ENCODE measurements at places on chromosomes 13 and 19.
A peak's percentile ranks its signal among the peaks of the same experiment; 100 is the strongest.

GRCh38 chr13:39148513-39148961 lies 110.3 kb downstream of the NHLRC3 start:
- DNase-seq: no peak

GRCh38 chr19:18898081-18898606 lies 2.2 kb upstream of the CERS1 start:
- DNase-seq: no peak

DNA sequence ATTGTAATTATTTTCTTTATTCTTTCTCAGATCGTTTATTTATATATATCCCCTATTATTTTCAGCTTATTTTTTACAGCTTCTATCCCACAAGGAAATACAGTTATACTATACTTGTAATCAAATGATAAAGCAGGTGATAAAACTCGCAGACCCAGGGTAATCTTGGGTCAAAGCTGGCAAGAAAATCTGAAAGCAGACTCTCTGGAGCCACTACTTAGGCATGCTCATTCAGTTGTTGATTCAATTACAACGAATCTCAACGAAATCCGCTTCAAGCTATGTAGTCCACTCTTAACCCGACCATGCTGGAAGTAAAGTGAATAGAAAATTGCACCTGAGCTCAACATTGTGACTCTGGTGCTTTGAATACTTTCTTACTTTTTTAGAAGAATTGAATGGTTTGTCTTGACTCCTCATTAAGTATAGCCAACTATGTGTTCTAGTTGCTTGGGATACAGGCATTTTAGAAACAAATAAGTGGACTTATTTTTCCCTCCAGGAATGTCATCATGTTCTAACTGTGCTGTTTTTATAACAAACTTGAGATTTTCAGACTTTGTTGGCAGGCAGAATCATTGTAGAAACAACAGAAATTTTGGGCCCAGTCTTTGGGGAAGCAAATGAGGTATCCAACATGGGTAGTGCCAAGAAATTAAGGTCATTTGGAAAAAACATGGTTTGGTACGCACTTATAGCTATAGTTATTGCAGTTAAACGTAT lies 21.4 kb downstream of the ESD start:
- DNase-seq: no peak

GRCh38 chr13:110605132-110605531 lies 10.2 kb upstream of the NAXD start:
- no peak for DNase-seq

DNA sequence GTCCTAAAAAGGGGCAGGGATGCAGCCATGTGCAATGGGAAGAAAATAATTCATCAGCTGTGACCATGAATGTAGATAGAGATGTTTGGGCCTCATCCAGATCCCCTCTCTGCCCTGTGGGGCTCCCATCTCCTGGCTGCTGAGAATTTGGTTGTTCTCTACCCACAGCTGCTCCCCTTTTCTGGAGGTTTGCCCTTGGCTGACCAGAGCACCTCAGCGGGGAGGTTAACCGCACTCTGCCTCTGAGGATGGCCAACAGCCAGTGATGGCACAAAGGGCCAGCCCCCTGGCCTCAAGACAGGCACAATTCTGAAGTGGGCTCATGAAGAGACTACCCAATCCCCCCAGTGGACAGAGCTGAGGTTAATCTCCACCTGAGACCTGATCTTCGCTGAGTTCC lies 61.5 kb upstream of the SERP2 start:
- no peak for DNase-seq

- DNase-seq: no peak
Observed at GRCh38 chr13:82934000-82934399, 948.3 kb downstream of the SLITRK1 start.

- DNase-seq: no peak
Observed at GRCh38 chr19:45347570-45348366, 7.2 kb downstream of the KLC3 start.

GRCh38 chr19:1387684-1388636 lies 4.3 kb downstream of the NDUFS7 start:
- no peak for DNase-seq

GRCh38 chr13:39385154-39385553 lies 217.8 kb downstream of the LHFPL6 start:
- no peak for DNase-seq

DNA sequence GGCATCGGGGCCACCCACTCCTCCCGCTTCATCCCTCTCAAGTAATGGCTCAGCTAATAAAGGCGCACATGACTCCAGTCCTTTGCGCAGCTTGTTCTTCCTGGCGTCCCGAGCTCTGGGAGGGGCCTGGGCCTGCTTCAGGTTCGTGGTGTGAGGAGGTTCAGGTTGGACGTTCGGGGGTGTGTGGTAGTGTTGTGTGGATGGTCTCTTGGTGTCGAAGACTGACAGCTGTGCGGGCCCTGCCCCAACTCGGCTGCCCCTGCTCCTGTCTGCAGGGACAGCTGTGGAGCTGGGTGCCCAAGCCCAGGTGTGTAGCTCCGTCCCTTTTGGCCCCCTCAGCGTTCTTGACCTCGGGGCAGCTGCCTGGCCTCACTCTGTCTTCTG lies 2.2 kb downstream of the RPS15 start:
- DNase-seq: no peak

DNA sequence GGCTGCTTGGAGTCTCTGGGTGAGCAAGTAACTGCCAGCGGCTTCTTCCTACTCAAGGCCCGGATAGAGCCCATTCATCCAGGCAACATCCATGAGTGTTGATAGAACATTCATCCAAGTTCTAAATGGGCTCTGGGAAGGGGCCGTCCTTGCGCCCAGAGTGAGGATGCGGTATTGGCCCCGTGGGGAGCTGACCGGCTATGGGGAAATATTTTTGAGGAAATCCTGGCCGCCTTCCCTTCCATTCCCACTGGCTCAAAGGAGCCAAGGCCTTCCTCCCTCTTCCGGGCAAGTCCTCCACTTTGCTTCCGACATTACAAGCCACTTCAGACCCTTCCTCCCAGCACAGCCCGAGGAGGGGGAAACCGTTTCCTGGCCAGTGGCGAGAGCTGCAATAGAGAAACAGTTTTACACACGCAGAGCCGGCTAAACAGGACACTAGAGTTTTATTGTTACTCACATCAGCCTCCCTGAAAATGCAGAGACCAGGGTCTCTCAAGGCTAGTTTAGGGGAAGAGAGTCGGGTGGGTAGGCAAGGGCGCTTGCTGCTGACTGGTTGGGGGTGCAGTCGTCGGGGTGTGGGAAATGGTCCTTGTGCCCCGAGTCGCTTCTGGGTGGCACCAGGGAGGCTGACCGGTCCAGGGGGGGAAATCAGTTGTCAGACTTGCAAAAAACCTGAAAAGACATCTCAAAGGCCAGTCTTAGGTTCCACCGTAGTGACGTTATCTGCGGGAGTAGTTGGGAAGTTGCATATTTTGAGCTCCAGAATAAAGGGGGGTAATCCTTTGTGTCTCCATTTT lies 37.5 kb downstream of the C13orf46 start:
- DNase-seq: no peak

DNA sequence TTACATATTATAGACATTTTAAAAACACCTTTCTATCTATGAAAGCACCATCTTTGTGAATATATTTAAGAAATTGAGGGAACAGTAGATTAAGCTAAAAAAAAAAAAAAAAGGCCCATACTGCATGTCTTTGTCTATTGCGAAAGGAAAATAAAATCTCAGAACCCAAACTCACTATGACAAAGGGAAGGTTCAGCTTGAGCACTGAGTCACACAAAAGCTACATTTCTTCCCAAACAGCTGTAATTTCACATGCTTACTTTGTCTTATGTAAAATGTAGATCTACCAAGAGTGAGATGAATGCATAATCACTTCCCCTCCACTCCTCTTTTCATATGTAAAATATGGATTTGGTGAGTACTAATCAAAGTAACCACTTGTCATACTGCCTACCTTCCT lies 640.1 kb upstream of the KLF12 start:
- no peak for DNase-seq

DNA sequence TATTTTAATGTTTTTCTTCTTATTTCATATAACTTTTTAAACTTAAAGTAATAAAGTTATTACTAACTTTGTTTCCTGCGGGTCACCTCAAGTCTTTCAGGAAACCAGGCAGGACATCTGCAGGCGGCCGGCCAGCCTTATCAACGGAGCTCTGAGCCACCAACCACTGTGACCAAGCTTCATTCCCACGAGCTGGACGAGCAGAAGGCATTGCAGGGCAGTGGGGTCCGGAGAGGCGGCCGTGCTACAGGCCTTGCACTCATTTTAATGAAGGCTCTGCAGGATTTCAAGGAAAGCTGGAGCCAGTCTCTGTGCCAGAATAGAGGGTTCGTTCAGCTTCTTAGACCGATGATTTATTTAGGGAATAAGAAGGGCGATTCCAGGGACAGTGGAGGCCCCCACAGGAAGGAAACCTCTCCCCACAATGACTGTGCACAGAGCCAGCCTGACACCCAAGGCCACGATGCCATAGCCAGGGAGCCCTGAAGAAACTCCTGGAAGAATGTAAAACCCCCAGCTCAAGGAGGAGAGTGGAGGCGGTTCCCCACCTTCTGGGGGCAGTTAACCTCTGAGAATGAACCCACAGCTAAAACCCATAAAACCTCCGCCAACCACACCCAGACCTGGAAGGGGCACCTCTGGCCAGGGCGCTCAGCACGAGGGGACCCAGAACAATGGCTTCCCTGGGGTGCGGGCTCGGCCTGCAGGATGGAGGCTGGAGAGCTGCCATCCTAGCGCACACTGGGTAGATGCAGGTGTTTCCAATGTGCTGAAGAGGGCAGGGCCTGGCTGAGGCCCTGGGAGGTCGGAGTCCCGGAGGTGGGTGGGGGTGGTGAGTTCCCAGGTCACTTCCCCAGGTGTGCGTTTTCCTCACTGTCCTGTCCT lies 75.0 kb downstream of the RASA3 start:
- DNase-seq: no peak

GRCh38 chr19:18541992-18542940 lies 1.1 kb downstream of the FKBP8 start:
- no peak for DNase-seq

- DNase-seq: no peak
Observed at GRCh38 chr19:49393881-49394280, 5.8 kb downstream of the KASH5 start.

DNA sequence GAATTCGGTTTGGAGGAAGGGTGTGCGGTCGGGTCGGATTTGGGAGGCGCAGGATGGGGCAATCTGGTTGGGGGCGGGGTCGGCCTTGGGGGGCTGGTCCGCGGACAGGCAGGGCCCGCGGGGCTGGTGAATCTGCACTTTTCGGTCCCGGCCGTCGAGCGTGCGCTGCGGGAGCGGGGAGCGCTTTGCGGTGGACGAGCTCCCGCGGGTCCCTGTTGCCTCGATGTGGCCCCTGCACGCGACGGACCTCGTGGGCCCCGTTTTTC lies 11.9 kb downstream of the PEAK3 start:
- DNase-seq: no peak

GRCh38 chr13:35888457-35888883 lies 242.7 kb downstream of the DCLK1 start:
- DNase-seq: peak; percentile 85

DNA sequence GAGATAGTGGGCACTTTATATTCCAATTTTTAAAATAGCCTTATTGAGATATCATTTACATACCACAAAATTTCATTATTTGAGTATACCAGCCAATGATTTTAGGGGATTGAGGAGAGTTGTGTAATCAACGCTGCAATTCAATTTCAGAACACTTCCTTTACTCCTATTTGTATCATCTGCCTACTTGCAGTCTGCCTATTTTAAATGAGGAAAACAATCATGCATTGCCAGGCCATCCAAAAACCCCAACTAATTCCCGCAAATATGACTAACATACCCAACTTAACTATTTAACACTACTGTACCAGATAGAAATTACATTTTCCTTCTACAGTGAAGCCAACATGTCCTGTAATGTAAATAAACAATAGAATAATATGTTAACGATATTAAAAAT lies 26.7 kb downstream of the CAB39L start:
- no peak for DNase-seq

DNA sequence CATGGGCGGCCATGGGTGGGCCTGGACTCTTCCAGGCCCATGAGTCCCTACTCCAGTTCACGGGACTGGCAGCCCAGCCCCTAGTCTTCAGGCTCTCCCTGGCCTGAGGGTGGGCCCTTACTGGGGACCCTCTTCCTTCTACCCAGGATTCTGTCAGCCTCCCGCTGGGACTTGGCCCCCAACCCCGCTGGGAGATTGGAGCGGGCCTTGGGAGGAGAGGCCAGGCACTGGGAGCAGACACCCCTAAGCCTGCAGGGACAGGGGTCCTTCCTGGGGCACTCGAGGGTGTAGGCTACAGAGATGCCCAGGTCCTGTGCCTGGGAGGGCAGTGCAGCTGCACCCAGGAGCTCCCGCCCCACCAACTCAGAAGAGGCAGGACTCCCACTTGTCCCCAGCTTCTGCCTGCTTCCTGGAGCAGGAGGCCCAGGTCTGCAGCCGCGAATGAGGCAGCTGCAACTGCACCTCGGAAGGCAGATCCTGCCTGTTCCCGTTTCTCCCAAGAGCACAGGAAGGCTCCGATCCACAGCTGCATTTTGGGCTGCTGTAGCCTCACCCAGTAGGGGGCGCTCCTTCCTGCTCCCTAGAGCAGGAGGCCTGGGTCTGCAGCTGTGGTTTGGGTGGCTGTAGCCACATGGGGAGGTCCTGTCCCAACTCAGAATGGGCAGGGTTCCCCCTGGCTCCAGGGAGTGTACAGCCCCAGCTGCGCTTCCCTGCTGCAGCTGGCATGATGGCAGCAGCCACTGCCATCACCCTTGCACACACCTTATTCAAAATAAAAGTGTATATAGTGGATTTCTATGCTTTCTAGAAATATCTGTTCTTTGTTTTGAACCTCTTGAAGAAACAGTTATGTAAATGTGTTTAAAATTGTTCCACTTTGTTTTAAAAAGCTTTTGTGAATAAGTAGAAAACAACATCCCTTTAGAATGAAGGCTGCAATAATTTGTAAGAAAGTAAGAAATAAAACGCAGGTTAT lies 46.8 kb downstream of the TEX26 start:
- DNase-seq: peak; percentile 60

GRCh38 chr19:8332976-8333766 lies 9.9 kb downstream of the KANK3 start:
- peak; percentile 21 for DNase-seq

DNA sequence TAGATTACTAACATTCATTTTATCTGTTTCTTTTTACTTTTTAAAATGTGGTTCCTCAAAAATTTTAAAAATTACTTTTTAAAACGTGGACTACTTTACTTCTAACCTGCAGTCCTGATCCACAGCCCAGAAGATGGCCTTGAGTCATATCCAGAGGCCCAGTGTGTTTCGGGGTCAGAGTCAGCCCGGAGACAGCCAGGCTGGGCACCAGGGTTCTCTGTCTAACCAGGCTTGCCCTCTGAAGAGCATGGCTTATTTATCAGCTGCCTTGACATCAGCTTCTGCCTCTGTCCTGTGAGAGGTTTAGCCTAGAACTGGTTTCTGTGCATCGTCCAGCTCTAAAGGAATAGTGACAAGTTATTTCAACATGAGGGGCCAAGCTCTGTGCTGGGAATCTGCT lies 332.0 kb downstream of the FGF9 start:
- no peak for DNase-seq

- no peak for DNase-seq
Observed at GRCh38 chr13:47121092-47121763, 224.4 kb upstream of the HTR2A start.

GRCh38 chr19:33374236-33374714 lies 766 bp downstream of the CEBPG start:
- DNase-seq: peak; percentile 13
